ENCODE measurements at places on chromosomes 5 and 9. TPM values are rescaled to one million over a fixed set of nuclear protein-coding genes. Genes with fewer than 3 reads are reported as not detected.

GRCh38 chr5:72284559-72285423 is 35.2 kb downstream of the MRPS27 start:
- DNase-seq = no peak

DNA sequence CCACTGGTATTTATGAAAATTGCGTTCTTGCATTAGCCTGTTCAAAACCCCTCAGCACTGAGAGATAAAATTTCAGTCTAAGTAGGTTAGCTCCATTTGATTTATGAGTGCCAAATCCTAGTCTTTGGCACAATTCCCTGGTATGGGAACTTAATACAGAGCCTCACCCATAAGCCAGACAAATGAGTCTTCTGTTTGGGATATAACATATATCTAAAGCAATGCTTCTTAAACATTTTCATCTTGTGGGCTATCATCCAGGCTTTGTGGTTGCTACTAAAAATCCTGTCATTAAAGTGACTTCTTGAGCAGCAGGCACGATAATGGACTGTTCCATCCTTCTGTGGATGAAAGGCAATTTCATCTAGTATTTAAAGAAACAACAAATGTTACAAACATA is 419.5 kb upstream of the ACTBL2 start:
- no peak for DNase-seq

PRRT1B gene
- 1.2 TPM for total RNA-seq

- DNase-seq = no peak
Measured at GRCh38 chr9:119951591-119951990, 582.4 kb upstream of the BRINP1 start.

DNA sequence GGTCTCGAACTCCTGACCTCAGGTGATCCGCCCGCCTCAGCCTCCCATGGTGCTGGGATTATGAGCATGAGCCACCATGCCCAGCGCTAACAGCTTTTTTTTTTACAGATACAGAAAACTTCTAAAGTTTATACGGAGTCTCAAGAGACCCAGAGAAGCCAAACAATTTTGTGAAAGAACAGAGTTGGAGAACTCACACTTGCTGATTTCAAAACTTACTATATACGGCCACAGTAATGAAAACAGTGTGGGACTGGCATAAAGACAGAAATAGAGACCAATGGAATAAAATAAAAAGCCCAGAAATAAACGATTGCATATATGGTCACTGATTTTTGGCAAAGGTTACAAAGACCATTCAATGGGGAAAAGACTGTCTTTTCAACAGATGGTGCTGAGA is 85.6 kb upstream of the CACNA1B start:
- DNase-seq = no peak

Data from WTC11 (cell line).